ENCODE measurements at places on chromosomes 2 and 18.

- no peak for DNase-seq
Observed at GRCh38 chr2:121902616-121903015, 147.2 kb downstream of the TSN start.

DNA sequence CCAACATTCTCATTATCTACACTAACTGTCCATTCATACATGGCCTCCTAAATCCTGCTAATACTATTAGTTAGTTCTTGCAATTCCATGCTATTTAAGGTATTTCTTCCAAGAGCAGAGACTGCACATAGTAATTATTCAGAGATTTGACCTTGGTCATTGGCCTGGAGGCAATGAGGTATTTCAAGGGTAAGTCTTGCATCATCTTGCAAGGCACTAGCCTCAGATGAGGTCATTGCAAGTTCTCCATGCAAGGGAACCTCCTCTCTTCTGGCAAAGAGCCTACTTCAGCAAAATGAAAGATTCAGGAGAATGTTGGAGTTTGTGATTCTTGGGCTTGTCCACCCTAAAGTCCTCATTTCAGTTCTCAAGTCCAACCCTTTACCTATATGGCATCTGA, 48.5 kb upstream of the IKZF2 start:
- DNase-seq: no peak

GRCh38 chr18:79799619-79800370, 2.1 kb downstream of the KCNG2 start:
- no peak for DNase-seq

GRCh38 chr18:9616049-9616448, 1.7 kb upstream of the PPP4R1 start:
- DNase-seq: no peak

DNA sequence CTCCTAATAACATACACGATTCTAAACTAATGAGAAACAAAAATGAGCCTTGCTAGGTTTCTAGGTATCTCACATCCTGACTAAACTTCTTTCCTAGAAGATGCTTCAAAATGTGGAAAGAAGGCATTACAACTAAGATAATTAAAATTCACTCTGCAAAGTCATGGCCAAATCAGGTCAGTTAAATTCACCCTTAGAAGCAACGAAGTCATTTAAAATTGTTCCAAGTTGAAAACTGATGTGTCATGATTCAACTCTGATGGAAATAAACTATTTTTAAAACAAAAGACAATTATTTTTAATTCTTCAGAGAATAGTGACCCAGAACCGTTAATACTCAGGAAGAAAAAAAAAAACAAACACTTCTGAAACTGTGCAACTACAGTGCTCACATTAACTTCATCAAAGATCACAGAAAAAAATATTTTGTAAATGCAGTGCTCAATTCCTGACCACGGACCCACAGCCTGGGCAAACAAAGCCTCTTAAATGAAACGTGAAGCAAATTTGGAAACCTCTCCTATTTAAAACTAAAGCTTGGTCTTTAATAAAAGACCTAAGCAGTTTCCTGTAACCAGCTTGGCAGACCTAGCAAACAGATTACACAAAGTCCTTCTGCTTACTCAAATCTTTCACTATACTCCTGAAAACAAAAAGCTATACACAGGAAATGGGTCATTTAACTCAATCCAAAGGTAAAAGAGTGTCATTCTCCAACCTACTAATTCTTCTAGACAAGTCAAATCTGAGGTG, 39.0 kb downstream of the CHN1 start:
- DNase-seq: no peak

- DNase-seq: peak; percentile 49
Observed at GRCh38 chr2:198309673-198310280, 505.4 kb downstream of the PLCL1 start.

- DNase-seq: no peak
Observed at GRCh38 chr2:47073641-47074040, 81.5 kb downstream of the STPG4 start.

DNA sequence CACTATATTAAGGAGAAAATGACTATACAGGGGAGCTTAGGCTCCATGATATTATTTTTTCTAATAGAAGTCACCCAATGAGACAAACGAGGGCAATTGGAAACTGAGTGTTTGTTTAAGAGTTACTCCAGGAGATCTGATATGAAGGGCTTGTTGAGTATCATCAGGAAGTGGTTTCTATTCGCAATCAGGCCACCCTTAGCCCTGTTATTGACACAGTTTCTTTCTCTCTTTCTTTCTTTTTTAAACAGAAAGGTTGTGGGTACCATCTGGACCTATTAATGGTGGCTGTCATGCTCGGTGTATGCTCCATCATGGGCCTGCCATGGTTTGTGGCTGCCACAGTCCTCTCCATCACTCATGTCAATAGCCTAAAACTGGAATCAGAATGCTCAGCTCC, 117.3 kb downstream of the DPP4 start:
- no peak for DNase-seq

DNA sequence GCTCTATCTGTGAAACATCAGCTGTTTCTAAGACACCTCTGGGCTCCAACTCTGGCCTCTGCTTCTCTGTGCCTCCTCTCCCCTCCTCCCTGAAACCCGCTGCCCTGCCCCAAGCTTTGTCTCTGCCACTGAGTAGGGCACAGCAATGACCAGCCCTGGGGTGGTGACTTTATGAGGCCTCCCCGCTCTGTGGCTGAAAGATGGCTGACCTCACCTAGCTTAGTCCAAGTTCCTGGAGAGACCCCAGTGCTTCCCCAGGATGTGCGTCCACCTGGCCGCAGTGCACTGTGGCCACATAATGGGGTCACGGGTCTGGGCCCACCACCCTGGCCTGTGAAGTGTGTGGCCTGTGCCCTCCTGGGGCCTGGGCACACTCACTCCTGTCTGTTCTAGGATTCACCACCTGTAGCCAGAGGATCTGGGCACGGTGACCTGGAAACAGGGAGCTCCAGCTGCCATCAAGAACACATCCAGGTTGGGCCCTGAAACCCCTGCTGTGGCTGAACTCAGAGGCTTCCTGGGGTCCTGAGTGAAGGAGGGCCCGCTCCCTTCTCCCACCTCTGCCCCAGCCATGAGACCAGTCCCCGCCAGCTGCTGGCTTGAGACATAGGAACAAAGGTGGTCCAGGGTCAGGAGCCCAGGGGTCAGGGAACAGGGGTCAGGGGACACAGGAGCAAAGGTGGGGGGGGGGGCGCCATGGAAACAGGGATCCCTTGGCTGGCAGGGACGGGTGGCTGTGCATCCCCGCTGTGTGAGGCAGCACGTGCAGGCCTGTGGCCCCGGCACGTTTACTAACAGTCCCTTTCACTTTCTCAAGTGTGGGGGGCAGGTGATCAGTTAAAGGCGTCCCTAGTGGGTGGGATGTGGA, 29.3 kb upstream of the OTOS start:
- no peak for DNase-seq

DNA sequence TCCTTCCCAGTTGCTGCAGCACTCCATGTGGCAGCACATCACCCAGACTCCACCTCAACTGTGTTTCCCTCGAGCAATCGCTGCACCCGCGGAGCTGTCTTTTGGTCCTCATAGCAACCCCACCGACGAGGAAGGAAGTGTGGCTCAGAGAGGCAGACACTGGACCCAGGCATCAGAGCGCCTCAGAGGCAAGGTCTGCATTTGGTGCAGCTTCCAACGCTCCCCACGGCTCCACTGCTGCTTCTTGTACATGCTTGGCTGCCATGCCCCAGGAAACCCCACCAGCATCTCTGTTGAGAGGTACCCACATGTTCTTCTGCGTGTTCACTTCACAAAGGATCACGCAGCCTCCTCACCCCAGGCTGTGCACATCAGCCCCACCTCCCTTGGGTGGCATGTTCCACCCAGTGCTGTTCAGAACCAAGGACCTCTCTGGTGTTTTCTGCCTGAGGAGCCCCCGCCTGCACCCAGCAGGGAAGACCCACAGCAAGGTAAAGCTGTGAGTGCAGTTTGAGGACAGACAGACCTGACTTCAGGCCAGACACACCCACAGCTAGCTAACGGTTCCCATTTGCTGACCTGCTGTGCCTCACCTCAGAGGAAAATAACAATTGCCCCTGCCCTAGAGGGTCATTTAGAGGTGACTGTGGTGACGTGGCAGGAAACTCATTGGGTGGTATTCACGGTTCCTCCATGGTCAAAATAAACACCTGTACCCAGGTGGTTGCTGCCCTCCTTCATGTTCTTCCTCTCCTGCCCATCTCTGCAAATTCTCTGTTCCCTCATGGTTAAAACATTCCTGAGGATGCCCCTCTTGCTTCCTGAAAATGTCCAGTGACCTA, 326.3 kb upstream of the MYT1L start:
- no peak for DNase-seq

GRCh38 chr2:200528228-200528627, 2.2 kb downstream of the SGO2 start:
- DNase-seq: no peak

- DNase-seq: no peak
Observed at GRCh38 chr18:63316612-63317555, 2.7 kb downstream of the BCL2 start.

DNA sequence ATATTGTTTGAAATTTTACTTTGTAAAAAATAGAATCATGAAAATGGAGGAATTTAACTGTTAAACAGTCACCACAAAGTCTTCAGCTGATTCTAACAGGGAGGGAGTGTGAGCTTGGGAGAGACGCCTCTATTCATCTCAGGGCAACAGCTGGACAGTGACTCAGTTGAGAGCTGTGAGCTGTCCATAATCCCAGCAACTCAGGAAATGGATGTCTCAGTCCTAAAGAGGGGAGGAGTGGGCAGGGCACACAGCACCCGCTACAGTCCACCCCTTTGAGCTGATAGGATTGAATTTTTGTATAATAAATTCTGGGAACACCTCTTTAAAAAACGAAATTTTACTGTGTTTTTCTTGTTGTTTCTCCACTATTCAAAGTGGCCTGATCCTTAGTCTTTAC, 255.1 kb upstream of the THUMPD2 start:
- no peak for DNase-seq

GRCh38 chr2:239465017-239466001, 64.5 kb upstream of the HDAC4 start:
- peak; percentile 99 for DNase-seq

- no peak for DNase-seq
Observed at GRCh38 chr2:173400760-173401159, 46.1 kb downstream of the CDCA7 start.

DNA sequence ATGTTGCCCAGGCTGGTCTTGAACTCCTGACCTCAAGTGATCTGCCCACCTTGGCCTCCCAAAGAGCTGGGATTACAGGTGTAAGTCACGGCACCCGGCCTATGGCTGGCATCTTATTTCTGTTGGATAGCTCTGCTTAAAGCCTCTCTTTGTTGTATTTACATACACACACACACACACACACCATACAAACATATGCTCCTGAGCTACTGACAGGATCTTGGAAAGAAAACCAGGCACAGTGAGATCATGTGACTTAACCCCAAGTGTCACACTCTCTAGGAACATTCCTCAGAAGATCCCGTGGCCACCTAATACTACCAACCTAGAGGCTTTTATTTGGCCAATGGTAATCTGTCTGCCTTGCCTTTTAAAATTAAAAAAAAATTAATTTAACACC, 85.1 kb upstream of the HAAO start:
- no peak for DNase-seq

DNA sequence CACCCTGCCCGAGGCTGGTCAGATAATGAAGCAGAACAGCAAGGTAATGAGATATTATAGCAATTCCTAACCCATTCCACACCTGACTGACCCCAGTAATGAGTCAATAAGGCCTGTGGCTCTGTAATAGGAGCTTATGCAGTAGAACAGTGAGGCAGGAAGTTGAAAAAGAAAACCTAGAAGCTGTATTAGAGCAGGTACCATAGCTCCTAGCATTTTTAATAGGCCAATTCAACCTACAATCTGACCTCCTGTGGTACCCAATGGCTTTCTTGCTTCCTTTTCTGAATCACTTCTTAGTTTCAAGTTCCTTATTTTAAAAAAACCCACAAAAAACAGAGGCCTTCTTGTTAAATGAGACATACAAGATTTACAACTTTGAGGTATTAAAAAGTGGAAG, 43.6 kb upstream of the MAP2 start:
- DNase-seq: peak; percentile 3

DNA sequence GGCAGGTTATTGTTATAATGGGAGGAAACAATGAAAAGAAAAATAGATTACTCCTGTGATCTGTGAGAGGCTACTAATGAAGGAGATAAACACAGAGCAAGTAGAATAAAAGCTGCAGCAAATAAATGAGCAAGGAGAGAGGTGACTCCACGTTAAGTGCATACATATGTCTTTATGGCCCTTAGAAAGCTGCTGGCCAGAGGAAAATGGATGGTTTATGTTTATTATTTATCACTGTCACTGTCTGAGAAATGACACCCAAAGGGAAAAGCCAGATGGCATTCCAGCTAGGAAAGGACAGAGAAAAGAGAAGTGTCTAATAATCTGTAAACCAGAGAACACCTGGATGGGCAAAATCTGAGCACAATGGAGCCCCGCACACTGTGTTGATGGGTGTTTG, 122.9 kb upstream of the DDX18 start:
- DNase-seq: no peak

DNA sequence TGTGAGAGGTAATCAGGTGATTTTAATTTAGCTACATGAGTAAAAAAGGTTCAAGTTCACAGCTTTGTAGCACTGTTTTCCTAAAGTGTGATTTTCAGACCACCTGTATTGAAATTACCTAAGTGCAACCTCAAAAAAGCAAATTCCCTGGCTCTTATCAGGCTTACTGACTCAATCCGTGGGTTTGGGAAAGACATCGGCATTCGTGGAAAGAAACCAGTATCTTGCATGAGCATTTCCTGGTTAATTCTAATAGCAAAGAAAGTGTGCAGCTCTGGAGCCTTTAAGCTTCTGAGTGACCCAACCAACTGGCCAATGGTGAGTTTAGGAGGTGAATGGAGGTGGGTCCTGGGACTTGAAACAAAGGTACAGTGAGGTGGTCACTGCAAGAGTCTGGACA, 300.9 kb downstream of the NBAS start:
- DNase-seq: no peak

DNA sequence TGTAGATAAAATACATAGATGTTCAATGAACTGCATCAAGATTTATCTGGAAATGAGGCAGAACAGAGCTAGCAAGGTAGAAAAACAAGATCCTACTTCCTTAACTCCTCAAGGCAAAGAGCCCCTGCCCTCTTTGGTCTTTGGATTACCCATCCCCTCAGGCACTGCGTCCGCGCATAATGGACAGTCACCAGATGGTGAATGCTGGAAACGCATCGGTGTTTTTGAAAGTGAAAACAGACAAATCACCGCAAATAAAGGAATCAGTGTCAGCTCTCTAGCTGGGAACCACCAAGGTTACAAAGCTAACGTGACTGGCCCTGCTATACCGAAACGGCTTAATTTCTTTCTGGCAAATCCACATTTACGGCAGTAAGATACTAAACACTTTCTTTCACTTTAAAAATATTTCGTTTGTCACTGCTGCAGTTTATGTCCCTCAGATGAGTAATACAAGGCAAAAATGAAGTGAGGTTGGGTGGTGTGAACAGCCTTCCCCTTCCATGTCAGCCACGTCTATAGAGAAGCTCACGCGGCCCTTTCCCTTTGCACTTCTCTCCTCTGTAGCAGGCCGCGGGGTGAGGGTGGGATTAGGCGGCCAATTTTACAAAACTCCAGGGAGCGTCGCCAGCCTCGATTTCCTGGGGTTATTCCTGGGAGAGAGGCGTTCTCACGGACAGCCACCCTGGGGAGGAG, 627 bp upstream of the GALR1 start:
- no peak for DNase-seq

All from inflammatory macrophage (primary cell).